ENCODE measurements at places on chromosomes 1 and 21.

- DNase-seq, result peak; percentile 90
Observed at GRCh38 chr1:39539252-39539790, 37.3 kb downstream of the PABPC4 start.

- peak; percentile 92 for DNase-seq
Observed at GRCh38 chr1:40096977-40097782, at the start of gene PPT1. Gene PPT1, minus strand, starts transcription at chr1:40097252. Its CDS starts 14 bp downstream, at chr1:40097238.

DNA sequence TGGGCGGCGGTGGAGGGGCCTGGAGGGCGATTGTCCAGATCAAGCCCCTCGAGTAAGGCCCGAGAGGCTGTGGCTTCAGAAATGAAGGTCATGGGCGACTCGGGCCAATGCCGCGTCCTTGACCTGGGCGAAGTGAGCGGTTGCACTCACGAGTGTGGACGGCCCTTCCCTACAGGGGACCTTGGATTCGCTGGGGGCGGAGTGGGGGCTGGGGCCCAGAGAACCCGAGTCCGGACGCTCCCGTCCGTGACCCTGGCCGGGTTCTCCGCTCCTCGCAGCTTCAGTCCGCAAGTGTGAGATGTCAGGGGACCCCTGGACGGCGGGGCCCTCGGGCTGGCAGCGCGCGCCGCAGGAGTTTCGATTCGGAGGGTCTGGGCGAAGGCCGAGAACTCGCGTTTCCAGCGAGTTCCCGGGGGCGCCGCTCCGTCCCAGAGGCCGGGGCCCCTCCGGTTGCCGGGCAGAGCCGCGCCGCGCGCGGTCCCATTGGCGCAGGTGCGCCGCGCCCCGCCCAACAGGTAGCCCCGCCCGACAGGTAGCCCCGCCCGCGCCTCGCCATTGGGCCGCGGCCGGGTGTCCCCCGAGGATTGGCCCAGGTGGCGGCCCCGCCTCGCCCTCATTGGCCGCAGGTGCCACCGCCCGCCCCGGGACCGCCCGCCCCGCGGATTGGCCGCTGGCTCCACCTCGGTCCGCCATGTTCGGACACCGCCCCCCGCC lies at the start of gene PRKCZ:
PRKCZ (plus strand) TSS at position 694 of the 714 bp plus-strand sequence. CDS start 220 bp downstream, outside the sequence.
- no peak for DNase-seq

- DNase-seq, result no peak
Observed at GRCh38 chr1:82704393-82704792, 903.7 kb downstream of the ADGRL2 start.

DNA sequence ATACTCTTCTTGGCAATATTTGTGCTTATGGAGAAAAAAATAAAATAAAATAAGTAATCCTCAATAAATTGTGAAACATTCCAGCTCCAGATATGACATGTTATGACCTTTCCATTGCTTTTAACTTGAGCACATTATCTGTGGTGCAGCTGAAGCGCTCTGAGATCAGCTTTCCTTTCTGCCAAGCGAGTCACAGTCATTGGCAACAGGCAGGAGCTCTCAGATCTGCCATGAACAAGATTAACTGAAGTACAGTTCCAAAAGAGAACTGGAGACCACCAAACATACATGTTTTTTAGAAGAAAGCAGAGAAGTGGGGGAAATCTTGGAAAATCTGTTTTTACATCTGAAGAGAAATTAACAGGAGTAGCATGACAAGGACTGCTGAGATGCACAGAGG lies 89.2 kb upstream of the DSCAM start:
- no peak for DNase-seq

GRCh38 chr1:218521414-218522169 lies 176.5 kb downstream of the TGFB2 start:
- peak; percentile 63 for DNase-seq

- DNase-seq, result no peak
Observed at GRCh38 chr1:14791654-14792053, 193.2 kb downstream of the KAZN start.

DNA sequence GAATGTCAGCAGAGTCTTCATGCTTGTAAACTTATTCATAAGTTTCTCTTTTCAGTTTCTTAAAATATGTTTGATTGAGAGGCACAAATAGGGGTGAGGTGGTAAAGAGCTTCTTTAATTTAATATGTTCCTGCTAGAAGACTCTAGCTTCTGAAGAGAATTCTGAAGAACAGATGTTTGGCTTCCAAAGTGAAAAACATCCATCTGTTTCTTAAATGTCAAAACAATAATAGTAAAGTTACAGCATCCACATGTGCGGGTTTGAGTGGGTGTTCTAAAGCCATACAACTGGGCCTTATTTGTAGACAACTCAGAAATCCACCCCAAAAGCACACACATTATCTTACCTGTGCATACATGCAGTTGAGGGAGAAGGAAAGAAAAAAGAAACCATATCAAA lies 144.0 kb upstream of the ADGRL4 start:
- no peak for DNase-seq

DNA sequence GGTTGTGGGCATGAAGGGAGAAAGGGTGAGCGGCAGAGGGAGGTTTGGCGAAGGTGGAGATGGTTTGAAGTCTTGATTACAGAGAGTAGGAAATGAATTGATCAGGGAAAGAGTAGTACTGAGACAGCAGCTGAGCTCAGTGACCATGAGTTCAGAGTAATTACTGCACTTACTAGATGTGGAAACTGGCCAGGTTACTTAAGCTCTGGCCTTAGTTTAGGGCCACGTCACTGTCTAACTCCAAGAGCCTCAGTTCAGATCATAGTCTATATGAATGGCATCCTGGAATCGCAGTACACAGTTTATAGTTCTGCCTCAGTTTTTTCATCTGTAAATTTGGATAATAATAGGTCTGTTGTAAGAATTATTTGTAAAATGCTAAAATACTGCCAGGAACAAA lies 78.1 kb downstream of the KCTD3 start:
- DNase-seq, result no peak

- DNase-seq, result peak; percentile 20
Observed at GRCh38 chr1:230215031-230215430, 148.0 kb downstream of the GALNT2 start.

DNA sequence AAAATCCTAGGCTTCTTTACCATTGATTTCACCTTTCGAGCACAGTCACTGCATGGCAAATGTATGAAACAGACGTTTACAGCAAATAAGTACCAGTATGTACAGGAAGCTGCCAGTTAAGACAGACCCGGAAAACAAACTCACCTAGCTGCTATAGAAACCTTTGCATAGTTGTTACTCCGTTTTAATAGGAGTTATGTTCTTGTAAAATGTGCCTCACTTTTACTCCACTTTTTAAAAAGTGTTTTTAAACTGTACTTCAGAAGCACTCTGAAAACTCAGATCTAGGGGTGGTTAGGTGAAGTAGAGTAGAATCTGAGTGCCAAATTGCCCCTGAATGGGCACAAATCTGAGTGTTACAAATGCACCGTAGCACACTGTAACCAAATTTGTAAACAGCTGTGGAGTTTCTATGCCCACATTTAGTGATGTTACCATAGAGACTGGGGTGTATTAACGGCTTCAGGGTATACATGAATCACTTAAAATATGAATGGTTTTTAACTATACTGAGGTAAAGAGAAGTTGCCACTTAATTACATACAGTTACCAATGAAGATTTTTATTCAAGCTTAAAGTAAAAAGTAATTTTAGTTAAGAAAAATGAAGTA lies 30.7 kb downstream of the CNIH4 start:
- DNase-seq, result no peak

- peak; percentile 41 for DNase-seq
Observed at GRCh38 chr1:16905110-16905867, 9.5 kb downstream of the RNU1-2 start.

- DNase-seq, result no peak
Observed at GRCh38 chr1:232509570-232509969, 120.4 kb downstream of the SIPA1L2 start.

GRCh38 chr1:206002871-206003801 lies at the start of gene RAB7B:
Gene RAB7B, minus strand, starts transcription at chr1:206003395. Its CDS starts 9,260 bp downstream, at chr1:205994135.
- peak; percentile 90 for DNase-seq

DNA sequence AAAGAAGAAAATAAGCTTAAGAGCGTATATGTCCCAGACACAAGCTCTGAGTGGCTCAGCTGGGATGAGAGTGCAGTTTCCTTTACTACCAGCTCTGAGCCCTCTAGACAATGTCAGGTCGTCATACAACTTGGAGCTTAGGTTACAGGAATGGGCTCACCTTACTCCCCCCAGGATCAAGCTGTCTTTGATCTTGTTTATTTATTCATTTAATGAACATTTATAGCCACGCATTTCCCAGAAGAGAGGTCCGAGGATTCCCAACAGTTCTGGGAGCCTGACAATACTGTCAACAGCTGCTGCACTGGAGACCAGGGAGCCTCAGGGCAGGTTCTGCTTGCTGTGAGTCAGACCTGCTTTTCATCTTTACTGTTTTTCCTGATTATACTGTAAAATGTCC lies 378.9 kb downstream of the PLPP3 start:
- peak; percentile 13 for DNase-seq

DNA sequence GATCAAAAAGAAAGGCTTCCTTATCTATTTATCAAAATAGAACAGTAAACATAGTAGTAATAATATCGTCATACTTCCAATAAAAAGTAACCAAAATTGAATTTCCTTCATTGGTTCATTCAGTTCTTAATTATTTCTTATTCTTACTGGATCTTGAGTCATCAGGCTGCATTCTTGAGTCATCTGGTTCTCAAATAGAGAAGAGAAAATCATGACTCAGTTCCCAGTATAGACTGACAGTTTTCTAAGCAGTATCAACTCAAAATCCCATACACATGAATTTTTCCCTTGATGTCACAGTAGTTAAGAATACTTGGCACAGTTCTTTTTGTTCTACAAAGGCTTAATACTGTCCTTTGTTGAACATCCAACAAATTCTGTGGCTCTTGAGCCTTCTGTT lies 626.9 kb upstream of the ADGRL4 start:
- peak; percentile 62 for DNase-seq

GRCh38 chr1:100658716-100659026 lies 60.9 kb upstream of the VCAM1 start:
- DNase-seq, result no peak

- no peak for DNase-seq
Observed at GRCh38 chr1:171793636-171794035, 12.2 kb downstream of the METTL13 start.

DNA sequence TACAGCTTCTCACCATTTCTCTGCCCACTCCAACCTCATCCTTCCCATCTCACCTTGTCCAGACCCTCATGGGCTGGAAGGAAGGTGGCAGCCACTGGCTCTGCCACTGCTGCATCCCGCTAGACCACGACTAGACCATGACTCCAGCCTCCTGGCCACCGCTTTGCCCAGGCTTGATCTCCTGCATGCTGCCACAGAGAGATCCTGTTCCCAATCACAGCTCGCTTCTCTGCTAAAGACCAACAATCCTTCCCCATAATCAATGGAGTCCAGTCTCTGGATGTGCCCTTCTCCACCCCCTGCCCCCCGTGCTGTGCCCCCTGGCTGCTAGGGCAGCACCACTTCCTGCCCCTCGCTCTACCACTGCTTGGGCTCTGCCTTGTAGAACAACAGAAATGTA lies 64.9 kb upstream of the DMRTB1 start:
- DNase-seq, result no peak

DNA sequence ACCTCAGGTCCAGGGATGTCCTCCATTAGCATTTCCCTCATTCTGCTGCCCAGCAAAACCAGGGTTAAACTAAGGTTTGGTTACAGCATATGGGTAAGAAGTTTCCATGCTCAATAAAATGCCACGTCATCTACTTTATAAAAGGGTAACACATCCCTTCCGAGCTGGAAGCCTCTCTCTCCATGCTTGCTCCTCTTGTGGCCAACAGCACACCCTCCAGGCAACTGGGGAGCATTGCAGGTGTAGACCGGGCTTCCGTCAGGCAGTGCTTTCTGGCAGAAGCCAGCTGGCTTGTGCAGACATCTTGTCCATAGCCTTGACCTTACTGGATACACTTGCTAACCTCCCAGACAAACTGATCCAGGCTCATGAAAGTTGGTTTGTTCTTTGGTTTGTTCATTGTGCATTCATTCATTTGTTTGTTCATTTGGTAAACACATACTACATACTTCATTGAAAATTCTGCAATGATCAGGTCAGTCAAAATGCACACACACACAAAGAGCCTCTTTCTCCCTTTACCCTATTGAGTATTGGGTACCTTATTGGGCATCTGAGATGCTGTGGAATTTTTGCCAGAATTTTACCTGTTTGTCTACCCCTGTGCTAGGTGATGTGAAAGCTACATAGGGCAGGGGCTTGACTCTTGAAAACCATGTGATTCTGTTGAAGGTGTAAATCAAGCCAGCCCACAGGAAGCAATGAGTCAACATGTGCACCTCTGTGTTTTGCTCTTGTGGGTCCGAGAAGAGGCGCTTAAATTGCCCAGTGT lies 422.8 kb downstream of the CAMTA1 start:
- peak; percentile 61 for DNase-seq

GRCh38 chr1:220013497-220013896 lies 32.8 kb downstream of the EPRS1 start:
- peak; percentile 43 for DNase-seq

DNA sequence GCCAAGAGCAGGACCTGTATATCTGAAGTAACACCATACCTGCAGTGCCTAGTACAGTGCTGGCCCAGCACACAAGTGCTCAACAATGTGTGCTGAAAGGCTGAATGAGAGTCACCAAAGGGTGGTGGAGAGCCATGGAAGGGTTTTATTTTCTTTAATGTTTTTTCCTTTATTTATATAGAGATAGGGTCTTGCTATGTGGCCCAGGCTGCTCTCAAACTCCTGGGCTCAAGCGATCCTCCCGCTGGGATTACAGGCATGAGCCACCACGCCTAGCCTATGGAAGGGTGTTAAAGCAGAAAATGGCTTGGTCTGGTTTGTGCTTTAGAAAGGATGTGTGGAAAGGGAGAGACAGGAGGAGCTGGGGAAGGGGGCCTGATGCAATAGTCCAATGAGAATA lies 13.3 kb upstream of the TTC39A start:
- no peak for DNase-seq

- DNase-seq, result no peak
Observed at GRCh38 chr1:180778782-180779398, 133.8 kb upstream of the KIAA1614 start.

- DNase-seq, result peak; percentile 66
Observed at GRCh38 chr1:7471836-7472235, 299.3 kb upstream of the VAMP3 start.

DNA sequence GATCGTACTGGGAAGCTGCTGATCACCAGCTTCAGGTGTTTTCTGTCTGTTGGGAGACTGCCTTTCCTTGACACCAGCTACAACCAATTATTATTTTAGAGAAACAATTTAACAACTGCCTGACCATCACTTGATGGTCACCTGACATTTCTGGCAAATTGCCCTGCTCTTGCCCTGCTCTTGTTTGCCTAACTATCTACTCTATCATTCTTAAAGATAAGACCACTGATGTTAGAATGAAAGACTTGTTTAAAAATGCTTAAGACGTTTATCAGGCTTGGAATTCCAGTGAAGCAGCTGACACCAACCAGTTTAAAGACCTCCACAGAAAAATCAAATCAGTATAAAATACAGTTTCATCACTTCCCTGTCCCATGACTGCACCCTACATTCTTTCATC lies 423.3 kb upstream of the CAMK1G start:
- no peak for DNase-seq

- DNase-seq, result no peak
Observed at GRCh38 chr1:12200208-12200607, 29.6 kb upstream of the VPS13D start.
